Activated naive CD8-positive, alpha-beta T cell treated with anti-CD3 and anti-CD28 coated beads for 36 hours (primary cell): ENCODE measurements at places on chromosomes 5 and 9. TPM values are rescaled to one million over a fixed set of nuclear protein-coding genes. Genes with fewer than 3 reads are reported as not detected.

- H3K4me3 ChIP-seq = no peak overlapping the region
- no peaks in the 10 kb centered on the region for H3K27me3 ChIP-seq
- no peak for DNase-seq
- H3K36me3 ChIP-seq = no peaks in the 10 kb centered on the region
- H3K27ac ChIP-seq = no peak overlapping the region
Measured at GRCh38 chr9:89732295-89732938, 127.6 kb downstream of the GADD45G start.

GRCh38 chr9:12065050-12065449 is 628.1 kb upstream of the TYRP1 start:
- H3K4me3 ChIP-seq = no peak overlapping the region
- H3K27me3 ChIP-seq = no peaks in the 10 kb centered on the region
- no peak overlapping the region for H3K27ac ChIP-seq
- H3K36me3 ChIP-seq = no peaks in the 10 kb centered on the region
- no peak for DNase-seq

DNA sequence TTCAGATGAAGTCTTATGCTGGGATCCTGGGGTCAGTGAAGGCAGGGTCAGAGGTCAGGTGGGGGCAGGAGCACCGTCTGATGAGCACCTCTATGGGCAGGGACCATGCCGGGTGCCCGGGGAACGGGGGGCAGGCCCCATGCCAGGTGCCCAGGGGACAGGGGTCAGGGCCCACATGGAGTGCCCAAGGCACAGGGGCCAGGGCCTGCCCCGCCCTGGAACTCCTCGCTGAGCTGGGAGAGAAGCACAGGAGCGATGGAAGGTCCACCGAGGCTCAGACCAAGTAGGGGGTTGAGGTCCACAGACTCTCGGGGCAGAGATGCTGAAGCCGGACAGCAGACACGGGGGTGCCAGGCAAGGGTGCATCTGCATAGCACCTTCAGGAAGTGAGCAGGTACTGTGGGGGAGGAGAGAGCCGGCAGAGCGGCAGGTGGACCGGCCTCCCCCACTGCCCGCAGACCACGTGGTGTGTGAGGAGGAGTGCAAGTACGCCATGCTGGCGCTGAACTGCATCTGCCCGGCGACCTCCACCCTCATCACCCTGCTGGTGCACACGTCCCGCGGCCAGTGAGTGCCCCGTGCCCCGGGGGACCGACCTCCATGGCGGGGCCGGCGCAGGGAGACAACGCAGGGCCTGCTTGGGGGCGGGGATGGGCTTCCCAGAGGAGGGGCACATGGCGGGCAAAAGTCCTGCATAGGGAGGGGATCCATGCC is 67.7 kb downstream of the KCNT1 start:
- no peaks in the 10 kb centered on the region for H3K36me3 ChIP-seq
- H3K4me1 ChIP-seq = no peaks in the 10 kb centered on the region
- no peak for DNase-seq
- H3K27ac ChIP-seq = no peak overlapping the region
- no peak overlapping the region for H3K4me3 ChIP-seq

DNA sequence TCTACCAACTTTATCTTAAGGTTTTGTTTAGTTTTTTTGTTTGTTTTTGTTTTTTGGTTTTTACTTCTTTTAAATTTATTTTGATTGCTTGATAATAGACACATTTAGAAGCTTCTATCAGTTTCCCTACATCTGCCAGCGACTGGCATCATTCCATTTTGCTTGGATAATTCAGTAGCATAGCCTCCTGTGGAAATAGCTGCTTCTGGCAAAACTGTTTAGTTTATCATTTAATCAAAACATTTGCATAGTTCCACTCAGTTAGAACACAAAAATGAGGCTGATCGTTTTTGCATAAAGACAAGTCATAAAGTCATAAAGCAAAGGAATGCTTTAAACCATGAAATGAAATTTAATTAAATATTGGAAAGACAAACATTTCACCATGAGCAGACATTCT is 133.7 kb upstream of the NFIL3 start:
- no peak overlapping the region for H3K27ac ChIP-seq
- H3K4me1 ChIP-seq = no peaks in the 10 kb centered on the region
- H3K4me3 ChIP-seq = no peak overlapping the region
- no peaks in the 10 kb centered on the region for H3K36me3 ChIP-seq
- DNase-seq = no peak

DNA sequence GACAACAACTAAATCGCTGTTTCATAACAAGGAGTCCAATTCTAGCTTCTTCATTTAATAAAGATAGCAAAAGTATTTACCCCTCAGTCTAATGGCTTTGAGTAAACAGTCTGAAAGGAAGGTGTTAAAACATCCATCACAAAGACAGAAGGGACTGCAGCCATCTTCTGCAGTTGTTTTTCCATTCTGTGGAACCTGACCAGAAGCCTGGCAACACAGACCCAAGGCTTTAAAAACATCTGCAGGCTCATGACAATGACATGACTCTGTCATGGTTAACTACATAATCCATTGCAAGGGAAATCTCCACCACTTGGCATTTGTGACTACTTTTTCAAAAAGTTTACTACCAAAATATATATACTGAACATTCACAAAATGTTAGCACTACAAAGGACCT is 51.9 kb downstream of the ELL2 start:
- no peak for DNase-seq
- no peak overlapping the region for H3K27ac ChIP-seq
- H3K4me1 ChIP-seq = peaks cover 3% of the 10 kb centered on the region
- no peaks in the 10 kb centered on the region for H3K27me3 ChIP-seq
- no peak overlapping the region for H3K4me3 ChIP-seq

DNA sequence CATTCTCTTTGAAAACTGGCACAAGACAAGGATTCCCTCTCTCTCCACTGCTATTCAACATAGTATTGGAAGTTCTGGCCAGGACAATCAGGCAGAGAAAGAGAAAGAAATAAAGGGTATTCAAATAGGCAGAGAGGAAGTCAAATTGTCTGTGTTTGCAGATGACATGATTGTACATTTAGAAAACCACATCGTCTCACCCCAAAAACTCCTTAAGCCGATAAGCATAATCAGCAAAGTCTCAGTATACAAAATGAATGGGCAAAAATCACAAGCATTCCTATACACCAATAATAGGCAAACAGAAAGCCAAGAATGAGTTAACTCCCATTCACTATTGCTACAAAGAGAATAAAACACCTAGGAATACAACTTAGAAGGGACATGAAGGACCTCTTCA is 21.0 kb upstream of the EPB41L4A start:
- no peak for DNase-seq
- no peaks in the 10 kb centered on the region for H3K4me1 ChIP-seq
- H3K4me3 ChIP-seq = no peak overlapping the region
- H3K27ac ChIP-seq = no peak overlapping the region

GRCh38 chr5:150729859-150730258 is 29.0 kb downstream of the DCTN4 start:
- H3K36me3 ChIP-seq = peaks cover 25% of the 10 kb centered on the region
- H3K4me3 ChIP-seq = no peak overlapping the region
- peaks cover 7% of the 10 kb centered on the region for H3K4me1 ChIP-seq

GRCh38 chr9:124409410-124409809 is 5.8 kb downstream of the PSMB7 start:
- H3K27me3 ChIP-seq = no peaks in the 10 kb centered on the region
- H3K36me3 ChIP-seq = peaks cover 49% of the 10 kb centered on the region
- DNase-seq = no peak
- peaks cover 42% of the 10 kb centered on the region for H3K4me1 ChIP-seq

ECPAS gene
- total RNA-seq = 77.4 TPM
